SK-N-SH (cell line): ENCODE measurements at places on chromosomes 11 and 22. TPM values are rescaled to one million over a fixed set of nuclear protein-coding genes. Genes with fewer than 3 reads are reported as not detected.

- DNase-seq: peak; percentile 95
Measured at GRCh38 chr11:64152841-64153691, 12.8 kb downstream of the MACROD1 start.

DNA sequence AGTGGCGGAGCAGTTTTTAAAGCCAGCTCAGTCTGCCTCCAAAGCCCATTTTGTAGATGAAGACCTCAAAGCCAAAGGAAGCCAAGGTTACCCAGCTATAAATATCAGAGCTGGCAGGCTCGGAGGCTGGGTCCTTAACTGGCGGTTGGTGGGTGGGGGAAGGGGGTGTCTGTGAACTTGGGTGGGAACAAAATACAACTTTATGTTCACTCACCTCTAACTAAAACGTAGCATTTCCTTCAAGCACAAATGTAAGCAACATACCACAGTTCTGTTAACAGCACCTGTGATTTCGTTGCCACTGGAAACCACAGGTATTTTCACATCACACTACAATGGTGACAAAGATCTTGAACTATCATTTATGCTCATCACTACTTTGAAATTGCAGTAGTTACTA lies 99.7 kb upstream of the SYT13 start:
- no peak for DNase-seq

DNA sequence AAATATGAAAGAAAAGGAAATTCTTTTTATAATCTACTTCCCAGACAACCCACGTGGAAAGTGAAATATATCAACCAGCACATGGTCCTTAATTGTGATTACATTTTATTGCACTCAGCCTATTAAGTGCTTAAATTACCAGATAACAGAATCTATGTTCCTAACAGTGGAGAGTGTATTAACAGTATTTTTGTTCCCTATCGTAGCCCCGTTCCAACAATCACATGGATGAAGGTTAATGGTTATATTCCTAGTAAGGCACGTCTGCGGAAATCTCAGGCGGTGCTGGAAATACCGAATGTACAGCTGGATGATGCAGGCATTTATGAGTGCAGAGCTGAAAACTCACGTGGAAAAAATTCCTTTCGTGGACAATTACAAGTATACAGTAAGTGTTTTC lies 626.1 kb upstream of the ARHGAP42 start:
- no peak for DNase-seq

GRCh38 chr11:67275606-67276409 lies 9.5 kb downstream of the GRK2 start:
- DNase-seq: no peak

GRCh38 chr11:96324912-96325311 lies 18.1 kb downstream of the MAML2 start:
- DNase-seq: no peak

The MORC2 gene
- 7.3 and 8.3 TPM in 2 replicates for polyA plus RNA-seq

The OR8A1 gene
- not detected in 2 replicates for polyA plus RNA-seq

The MS4A12 gene
- not detected in 2 replicates for polyA plus RNA-seq
